ENCODE measurements at places on chromosomes 4 and X.
A peak's percentile ranks its signal among the peaks of the same experiment; 100 is the strongest.

DNA sequence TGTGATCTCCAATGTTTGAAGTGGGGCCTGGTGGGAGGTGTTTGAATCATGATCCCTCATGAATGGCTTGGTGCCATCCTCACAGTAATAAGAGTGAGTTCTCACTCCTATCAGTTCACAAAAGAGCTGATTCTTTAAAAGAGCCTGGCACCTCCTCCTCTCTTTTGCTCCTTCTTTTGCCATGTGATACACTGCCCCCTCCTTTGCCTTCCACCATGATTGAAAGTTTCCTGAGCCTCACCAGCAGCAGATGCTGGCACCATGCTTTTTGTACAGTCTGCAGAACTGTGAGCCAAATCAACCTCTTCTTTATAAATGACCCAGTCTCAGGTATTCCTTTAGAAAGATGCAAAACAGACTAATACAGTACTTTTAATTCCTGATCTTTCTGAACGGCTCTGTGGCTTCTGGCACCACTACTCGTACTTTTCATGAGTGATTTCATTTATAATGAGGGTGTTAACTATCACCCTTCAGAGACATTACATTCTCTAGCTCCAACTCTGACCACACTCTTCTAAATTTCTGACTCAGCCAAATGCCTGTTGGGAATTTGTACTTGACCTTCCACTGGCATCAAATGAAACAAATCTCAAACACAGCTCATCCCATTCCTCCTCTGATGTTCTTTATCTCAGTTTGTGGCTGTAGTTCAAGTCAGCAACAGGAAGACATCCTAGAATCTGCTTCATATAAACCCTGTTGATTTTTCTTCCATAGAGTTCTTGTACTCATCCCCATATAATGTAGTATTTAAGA lies 4.2 kb downstream of the UFSP2 start:
- DNase-seq: no peak

DNA sequence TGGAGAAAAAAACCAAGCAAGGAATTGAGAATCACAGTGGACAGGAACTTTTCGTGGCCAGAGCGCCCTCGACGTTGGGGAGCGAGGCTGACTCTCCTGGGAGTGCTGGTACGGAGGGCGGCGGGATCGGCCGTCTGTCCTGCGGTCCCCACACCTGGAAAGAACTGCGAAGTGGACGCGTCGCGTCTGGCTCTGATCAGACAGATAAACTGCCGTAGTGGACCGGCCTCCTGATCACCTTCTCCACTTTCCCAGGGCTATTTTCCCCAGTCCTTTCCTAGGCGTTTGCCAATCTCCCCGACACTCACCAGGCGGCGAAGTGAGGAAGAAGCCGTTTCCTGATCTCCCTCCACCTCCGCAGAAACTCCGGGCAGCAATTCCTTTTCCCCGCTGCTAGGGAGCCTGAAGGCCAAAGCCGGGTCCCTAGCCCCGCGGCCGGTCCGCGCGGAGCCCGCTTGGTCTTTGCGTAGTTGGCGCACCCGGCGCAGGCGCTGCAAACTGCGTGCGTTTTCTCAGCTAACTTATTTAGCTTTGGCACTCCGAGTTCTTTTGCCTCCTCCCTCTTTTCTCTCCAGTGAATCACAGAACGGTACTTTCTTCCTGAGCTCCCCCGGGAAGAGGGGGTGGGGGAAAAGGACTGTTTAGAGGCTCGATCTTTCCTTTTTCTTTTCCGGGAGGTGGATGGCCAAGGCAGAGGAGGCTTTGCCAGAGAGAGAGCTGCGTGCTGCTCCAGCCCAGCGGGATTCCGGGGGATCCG lies at the start of gene ARSJ:
Gene ARSJ, minus strand, starts transcription at position 500 of the 757 bp plus-strand sequence. CDS start 813 bp downstream, outside the sequence.
- DNase-seq: peak; percentile 29

DNA sequence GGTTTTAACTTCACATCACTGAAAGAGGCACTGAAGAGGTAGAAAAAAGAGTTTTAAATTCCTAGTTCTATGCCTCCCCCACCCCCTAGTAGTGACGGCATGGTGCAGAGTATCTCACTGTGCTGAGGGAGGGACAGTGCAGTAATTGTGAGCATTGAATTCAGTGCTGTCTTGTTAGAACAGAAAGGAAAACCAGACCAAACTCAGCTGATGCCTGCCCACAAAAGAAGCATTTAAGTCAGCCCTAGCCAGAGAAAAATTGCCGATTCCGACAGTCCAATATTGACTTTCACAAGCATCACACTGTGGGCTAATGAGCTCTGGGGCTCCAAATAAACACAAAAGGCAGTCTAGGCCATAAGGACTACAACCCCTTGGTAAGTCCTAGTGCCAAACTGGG lies 417.7 kb downstream of the AR start:
- no peak for DNase-seq

GRCh38 chr4:16205298-16206164 lies 20.7 kb downstream of the TAPT1 start:
- no peak for DNase-seq

DNA sequence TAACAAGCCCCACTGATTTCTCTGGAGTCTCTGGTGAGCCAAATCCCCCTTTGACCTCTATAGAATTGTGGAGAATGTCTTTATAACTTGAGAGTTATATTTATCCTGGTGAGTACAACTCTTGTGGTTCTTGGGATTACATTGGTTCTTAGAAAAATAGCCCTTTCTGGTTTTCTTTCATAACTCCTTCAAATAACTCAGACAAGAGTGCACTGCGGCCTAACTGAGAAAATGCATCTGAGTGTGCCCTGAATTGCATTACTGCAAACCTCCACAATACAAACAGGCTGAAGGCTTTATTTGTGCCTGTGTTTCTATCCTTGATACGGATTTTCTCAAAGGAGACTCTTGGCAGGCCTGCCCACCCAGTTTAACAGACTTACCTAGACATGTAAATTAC lies 2.7 kb downstream of the BEX3 start:
- DNase-seq: no peak

Data from caudate nucleus (tissue), 63 donors.